ENCODE measurements at places on chromosomes 1 and 21. TPM values are rescaled to one million over a fixed set of nuclear protein-coding genes. Genes with fewer than 3 reads are reported as not detected.

AUNIP gene
- total RNA-seq, result 0.28 TPM

SPAG17 gene
- under 0.01 TPM for total RNA-seq

PADI3 gene
- total RNA-seq, result not detected

TSTD1 gene
- 16.9 TPM for total RNA-seq
